ENCODE measurements at places on chromosomes 12 and 14. TPM values are rescaled to one million over a fixed set of nuclear protein-coding genes. Genes with fewer than 3 reads are reported as not detected.

The NCOR2 gene
- 87.8 TPM for total RNA-seq

The PGF gene
- total RNA-seq = 0.48 TPM

The SLC22A17 gene
- total RNA-seq = 3.0 TPM

The RNF41 gene
- total RNA-seq = 31.4 TPM

The TAS2R9 gene
- total RNA-seq = not detected

The FAM181A gene
- total RNA-seq = not detected

The TAS2R46 gene
- total RNA-seq = 3.1 TPM

The ALDH1L2 gene
- total RNA-seq = 0.35 TPM

The POMT2 gene
- 10.9 TPM for total RNA-seq

The SLC16A7 gene
- 21.4 TPM for total RNA-seq

The KLRK1 gene
- total RNA-seq = 0.19 TPM

The IL22 gene
- 52.3 TPM for total RNA-seq

The LMNTD1 gene
- total RNA-seq = not detected

The CRIP1 gene
- total RNA-seq = 358 TPM

The DBX2 gene
- not detected for total RNA-seq

The IFT81 gene
- 2.4 TPM for total RNA-seq

The ABCD2 gene
- 3.3 TPM for total RNA-seq

The OTUB2 gene
- total RNA-seq = 11.0 TPM

The GALNT9 gene
- not detected for total RNA-seq

The ENDOU gene
- total RNA-seq = not detected

The NOXRED1 gene
- 1.0 TPM for total RNA-seq

The INHBC gene
- not detected for total RNA-seq

The LRCOL1 gene
- not detected for total RNA-seq

The GYS2 gene
- total RNA-seq = not detected

The B3GNT4 gene
- total RNA-seq = 0.48 TPM

The LRIG3 gene
- total RNA-seq = not detected
